HT1080 (cell line): ENCODE measurements at places on chromosomes 1 and 21.

GRCh38 chr1:114338191-114338890, 172.7 kb downstream of the TRIM33 start:
- DNase-seq: no peak

- no peak for DNase-seq
Observed at GRCh38 chr21:25528515-25528914, 78.8 kb downstream of the MRPL39 start.

DNA sequence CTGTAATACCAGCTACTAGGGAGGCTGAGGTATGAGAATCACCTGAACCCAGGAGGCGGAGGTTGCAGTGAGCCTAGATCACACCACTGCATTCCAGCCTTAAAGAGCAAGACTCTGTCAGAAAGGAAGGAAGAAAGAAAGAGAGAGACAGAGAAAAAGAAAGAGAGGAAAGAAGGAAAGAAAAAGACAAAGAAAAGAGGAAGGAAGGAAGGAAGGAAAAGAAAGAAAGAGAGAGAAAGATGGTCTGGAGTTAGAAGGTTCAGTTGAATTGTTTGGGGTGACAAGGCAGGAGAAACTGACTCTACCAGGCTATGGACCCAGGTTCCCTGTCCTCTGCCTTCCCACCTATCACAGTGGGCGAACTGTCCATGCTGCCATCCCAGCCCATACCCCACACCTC, 27.4 kb upstream of the PIK3CD start:
- no peak for DNase-seq

DNA sequence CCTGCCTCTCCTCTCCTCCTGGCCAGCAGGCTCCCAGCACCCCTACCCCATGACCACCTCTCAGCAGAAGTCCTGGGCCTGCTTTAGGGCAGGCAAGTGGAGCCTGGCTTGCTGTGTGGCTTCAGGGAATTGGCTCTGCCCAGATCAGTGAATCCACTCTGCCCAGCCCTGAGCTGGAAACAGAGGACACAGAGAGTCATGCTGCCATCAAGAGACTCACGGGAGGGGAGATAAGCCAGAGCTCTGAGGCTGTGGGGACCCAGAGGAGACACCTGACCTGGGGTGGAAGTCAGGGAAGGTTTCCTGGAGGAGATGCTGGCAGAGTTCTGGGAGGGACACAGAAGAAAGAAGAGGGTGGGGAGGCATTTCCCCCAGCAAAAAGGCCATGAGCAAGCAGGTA, 54.2 kb downstream of the GLIS1 start:
- DNase-seq: no peak

GRCh38 chr1:201955729-201956143, 433 bp downstream of the TIMM17A start:
- no peak for DNase-seq

GRCh38 chr21:27362249-27362648, 395.4 kb upstream of the ADAMTS5 start:
- peak; percentile 7 for DNase-seq

DNA sequence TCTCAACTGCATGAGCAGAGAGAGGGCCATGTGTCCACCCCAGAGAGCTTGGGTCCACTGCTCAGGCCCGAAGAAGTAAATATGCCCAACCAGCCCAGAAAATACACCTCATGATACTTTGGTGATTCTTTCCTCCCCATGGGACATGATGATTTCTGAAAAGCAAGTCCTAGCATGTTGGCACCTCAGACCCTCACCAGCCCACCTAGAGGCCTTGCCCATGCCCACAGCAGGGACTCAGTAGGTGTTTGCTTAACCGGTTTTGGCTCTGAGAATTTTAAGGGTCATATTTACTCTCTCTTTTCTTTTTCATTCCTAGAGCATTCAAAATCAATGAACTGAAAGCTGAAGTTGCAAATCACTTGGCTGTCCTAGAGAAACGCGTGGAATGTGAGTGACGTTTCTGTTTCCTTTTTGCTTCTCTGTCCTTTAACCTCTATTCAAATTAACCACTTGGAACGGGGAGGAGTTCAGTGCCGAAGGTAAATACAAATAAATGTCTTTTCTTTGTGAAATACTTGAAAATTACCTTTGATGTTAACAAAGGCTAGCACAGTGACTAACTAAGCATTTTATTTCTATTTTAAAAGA, 79.7 kb downstream of the PDE9A start:
- DNase-seq: no peak

DNA sequence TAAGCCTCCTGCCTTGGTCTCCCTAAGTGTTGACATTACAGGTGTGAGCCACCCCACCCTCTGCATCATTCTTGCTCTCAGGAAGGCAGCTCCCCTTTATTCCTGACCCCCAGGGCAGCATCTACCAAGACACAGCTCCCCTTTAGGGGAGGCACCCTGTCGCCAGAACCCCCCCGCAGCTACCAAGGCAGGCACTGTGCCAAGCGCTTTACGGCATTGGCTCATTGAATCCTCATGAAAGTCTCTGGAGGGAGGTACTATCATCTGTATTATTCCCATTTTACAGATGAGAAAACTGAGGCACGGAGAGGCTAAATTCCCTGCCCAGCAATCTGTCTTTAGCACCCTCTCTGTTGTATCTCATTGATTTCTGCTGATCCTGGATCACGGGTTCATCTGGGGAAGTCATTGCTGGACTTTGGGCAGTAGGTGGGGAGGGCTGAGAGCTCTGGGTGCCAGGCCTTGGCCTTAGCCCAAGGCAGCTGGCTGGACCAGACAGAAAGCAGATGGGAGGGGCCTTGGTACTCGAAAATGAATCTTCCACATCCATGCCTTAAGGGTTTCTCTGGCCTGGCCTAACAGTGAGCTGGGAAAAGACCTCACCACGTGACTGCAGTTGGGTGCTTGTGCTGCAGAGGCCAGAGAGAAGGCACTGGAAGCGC, 5.9 kb downstream of the PLOD1 start:
- no peak for DNase-seq

DNA sequence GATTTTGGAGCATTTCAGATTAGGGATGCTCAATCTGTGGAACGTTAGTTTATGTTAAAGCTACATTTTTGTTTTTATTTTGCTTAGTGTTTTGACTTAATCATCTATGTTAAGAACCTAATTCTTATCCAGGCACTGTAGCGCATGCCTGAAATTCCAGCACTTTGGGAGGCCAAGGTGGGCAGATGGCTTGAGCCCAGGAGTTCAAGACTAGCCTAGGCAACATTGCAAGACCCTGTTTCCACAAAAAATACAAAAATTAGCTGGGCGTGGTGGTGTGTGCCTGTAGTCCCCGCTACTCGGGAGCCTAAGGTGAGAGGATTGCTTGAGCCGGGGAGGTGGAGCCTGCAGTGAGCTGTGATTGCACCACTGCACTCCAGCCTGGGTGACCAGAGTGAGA, 23.4 kb downstream of the FNBP1L start:
- no peak for DNase-seq

DNA sequence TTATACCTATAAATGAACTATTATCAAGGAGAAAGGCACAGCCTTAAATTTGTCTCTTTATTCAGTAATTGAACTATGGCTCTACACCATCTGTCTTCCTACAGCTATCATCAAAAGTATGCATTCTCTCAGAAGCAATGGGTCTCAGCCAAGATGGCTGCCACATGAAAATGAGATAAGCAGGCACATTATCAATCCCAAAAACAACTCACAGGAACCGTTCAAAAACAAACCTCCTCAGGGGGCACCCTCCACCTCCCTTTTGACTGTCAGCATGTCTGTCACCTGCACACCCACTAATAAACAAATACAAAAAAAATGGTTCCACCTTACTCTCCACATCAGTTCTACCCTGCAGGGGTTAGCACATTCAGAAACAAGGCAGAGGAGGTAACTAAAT, 23.6 kb downstream of the KIAA0319L start:
- DNase-seq: no peak
